Central memory CD4-positive, alpha-beta T cell (primary cell): ENCODE measurements at places on chromosomes 1 and 21.

DNA sequence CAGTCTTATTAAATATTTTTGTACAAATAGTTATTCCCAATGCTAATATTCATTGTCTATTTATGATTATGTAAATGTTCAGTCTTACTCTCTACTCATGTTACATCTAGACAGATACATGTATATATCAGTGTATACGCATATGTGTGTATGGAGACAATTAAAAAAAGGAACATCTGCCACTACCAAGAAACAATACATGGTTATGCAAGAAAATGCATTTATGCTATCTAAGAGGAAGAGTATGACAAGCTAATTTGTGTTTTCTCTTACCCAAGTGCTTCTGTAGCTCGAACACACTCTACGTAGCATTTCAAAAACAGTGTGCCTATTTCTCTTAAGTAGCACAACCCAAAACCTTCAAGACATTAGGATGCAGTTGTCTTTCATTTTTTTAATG is 6.1 kb upstream of the RLF start:
- no peak for DNase-seq

DNA sequence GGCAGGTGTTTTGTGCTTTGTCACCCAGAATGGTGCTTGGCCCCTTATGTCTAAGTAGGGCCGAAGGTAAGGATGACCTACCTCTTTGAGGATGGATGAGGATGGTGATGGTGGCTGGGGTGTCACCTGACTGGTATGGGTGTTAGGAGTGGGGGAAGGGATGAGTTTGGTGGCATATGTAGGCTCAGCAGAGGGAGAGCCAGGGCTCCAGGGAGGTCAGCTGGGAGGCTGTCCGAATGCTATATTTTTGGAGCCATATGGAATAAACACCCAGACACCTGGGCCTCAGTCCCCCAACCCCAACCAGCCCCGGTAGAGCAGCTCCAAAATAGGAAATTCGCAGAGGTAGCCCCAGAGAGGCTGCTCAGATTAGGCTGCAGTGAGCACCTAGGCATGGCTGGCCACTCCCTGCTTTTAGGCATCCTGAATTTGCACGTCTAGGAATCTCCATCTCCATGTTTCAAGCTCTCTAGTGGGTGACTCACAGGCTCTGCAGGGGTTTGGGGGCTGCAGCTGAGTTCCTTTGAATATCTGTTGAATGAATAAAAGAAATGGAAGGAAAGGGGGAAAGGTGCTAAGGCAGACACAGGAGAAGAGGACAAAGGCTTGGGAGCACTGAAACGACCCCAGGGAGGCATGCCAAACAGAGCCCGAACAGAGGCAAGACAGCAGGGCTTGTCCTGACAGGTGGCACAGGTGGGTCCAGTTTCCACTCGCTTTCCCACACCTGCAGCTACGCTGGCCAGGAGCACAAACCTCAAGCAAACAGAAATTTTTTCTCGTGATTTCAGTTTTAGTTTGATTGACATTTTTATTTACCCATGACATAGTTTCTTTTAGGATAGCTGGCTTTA is 135.3 kb upstream of the EDN2 start:
- no peak for DNase-seq

GRCh38 chr1:26096471-26096870 is 15.2 kb upstream of the PDIK1L start:
- no peak for DNase-seq

GRCh38 chr1:39282537-39283216 is 78.2 kb downstream of the MACF1 start:
- no peak for DNase-seq

- no peak for DNase-seq
These were observed 6.1 kb upstream of the CROCC start for GRCh38 chr1:16915627-16915973.

DNA sequence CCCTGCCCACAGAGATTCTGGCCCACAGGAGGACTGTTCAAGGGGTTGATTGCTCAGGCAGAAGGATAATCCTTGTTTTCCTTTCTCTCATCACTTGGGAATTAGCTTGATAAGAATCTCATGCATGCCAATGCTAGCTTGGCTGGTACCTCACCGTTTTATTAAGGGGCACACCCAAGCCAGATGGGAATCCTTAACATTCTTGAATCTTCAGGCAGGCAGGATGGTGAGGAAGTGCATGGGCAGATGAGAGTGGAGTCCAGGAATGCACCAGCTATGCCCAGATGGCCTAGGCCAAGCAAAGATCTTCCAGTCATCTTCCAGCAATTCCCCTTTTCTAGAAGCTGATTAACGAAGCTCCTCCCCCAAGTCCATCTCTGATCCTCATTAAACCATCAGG is 4.1 kb upstream of the LCE7A start:
- no peak for DNase-seq

GRCh38 chr1:188386666-188387065 is 1557.9 kb downstream of the PLA2G4A start:
- DNase-seq: no peak

- no peak for DNase-seq
These were observed 2.8 kb upstream of the ADORA1 start for GRCh38 chr1:203124546-203125317.

DNA sequence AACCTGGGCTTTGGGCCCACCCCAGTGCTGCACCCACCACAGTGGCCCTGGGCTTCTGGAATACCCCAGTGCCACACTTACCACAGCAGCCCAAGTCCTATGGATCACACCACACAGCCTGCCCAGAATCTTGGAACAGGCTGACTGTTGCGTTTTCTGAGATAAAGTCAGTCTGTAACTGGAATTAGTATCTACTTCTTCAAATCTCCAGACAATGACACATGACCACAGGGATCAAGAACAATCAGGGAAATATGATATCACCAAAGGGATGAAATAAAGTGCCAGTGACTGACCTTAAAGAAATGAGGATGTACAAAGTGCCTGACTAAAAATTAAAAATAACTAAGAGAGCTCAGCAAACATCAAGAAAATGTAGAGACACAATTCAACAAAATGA is 239.7 kb upstream of the PLD5 start:
- no peak for DNase-seq

DNA sequence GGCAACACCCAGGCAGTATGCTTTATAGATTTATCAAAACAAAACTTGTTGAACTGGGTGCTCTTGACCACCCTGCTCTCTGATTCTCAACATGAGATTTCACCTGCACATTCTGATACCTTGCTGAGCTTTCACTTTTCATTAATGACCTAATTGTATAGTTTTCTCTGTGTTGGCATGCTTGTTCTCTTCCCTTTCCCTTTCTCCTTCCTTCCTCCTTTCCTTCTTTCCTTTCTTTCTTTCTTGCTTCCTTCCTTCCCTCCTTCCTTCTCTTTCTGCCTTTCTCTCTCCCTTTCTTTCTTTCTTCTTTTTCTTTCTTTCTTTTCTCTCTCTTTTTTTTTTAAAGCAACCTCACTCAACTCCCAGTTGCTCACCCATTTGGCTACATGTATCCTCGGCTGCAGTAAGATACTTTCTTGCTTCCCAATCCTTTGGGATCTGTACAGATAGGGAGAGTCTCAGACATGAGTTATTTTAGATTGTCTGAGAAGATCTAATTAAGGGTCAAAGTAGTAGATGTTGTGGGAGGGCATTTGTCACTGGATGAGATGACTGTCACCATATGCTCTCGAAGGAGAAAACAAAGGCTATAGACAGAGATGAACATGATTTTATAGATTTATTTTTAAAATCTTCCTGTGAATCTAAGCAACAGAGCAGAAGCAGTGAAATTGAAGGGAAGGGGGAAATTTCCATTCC is 458.0 kb downstream of the USP25 start:
- no peak for DNase-seq

GRCh38 chr1:154193821-154194220 is 1.9 kb upstream of the TPM3 start:
- DNase-seq: no peak

- no peak for DNase-seq
These were observed 70.4 kb downstream of the PRDM16 start for GRCh38 chr1:3139451-3139852.
